ENCODE measurements at places on chromosomes 4 and X.
A peak's percentile ranks its signal among the peaks of the same experiment; 100 is the strongest.

GRCh38 chr4:80153874-80154544, 43.3 kb upstream of the PRDM8 start:
- peaks cover 15% of the 10 kb centered on the region for H3K4me1 ChIP-seq
- no peaks in the 10 kb centered on the region for H3K27me3 ChIP-seq
- H3K4me3 ChIP-seq = no peak overlapping the region
- ATAC-seq = peak; percentile 53
- H3K36me3 ChIP-seq = peaks cover 6% of the 10 kb centered on the region
- peak overlapping the region; percentile 67 for H3K27ac ChIP-seq

- no peaks in the 10 kb centered on the region for H3K4me1 ChIP-seq
- no peak overlapping the region for H3K27ac ChIP-seq
- H3K27me3 ChIP-seq = no peaks in the 10 kb centered on the region
- H3K4me3 ChIP-seq = no peak overlapping the region
- no peak for ATAC-seq
Measured at GRCh38 chr4:158002173-158002572, 170.7 kb downstream of the GASK1B start.

- no peaks in the 10 kb centered on the region for H3K4me1 ChIP-seq
- H3K27me3 ChIP-seq = no peaks in the 10 kb centered on the region
- H3K27ac ChIP-seq = no peak overlapping the region
- ATAC-seq = no peak
Measured at GRCh38 chr4:100289946-100290345, 99.7 kb upstream of the DDIT4L start.

- H3K4me3 ChIP-seq = no peak overlapping the region
- no peaks in the 10 kb centered on the region for H3K4me1 ChIP-seq
- ATAC-seq = no peak
- H3K36me3 ChIP-seq = no peaks in the 10 kb centered on the region
- H3K27me3 ChIP-seq = no peaks in the 10 kb centered on the region
- no peak overlapping the region for H3K27ac ChIP-seq
Measured at GRCh38 chrX:139113708-139114107, 402.2 kb upstream of the FGF13 start.

- no peaks in the 10 kb centered on the region for H3K36me3 ChIP-seq
- H3K4me1 ChIP-seq = peaks cover 19% of the 10 kb centered on the region
- peak; percentile 52 for ATAC-seq
- no peak overlapping the region for H3K4me3 ChIP-seq
Measured at GRCh38 chr4:77615153-77615552, 9.5 kb downstream of the CXCL13 start.

- no peak for ATAC-seq
- no peaks in the 10 kb centered on the region for H3K36me3 ChIP-seq
- no peak overlapping the region for H3K27ac ChIP-seq
- no peaks in the 10 kb centered on the region for H3K27me3 ChIP-seq
- no peak overlapping the region for H3K4me3 ChIP-seq
- no peaks in the 10 kb centered on the region for H3K4me1 ChIP-seq
Measured at GRCh38 chr4:124290678-124291077, 421.9 kb downstream of the ANKRD50 start.

GRCh38 chrX:38006778-38007177, 425 bp downstream of the SYTL5 start:
- peaks cover 7% of the 10 kb centered on the region for H3K4me1 ChIP-seq
- no peak overlapping the region for H3K4me3 ChIP-seq
- H3K27ac ChIP-seq = no peak overlapping the region
- H3K27me3 ChIP-seq = no peaks in the 10 kb centered on the region
- no peaks in the 10 kb centered on the region for H3K36me3 ChIP-seq

DNA sequence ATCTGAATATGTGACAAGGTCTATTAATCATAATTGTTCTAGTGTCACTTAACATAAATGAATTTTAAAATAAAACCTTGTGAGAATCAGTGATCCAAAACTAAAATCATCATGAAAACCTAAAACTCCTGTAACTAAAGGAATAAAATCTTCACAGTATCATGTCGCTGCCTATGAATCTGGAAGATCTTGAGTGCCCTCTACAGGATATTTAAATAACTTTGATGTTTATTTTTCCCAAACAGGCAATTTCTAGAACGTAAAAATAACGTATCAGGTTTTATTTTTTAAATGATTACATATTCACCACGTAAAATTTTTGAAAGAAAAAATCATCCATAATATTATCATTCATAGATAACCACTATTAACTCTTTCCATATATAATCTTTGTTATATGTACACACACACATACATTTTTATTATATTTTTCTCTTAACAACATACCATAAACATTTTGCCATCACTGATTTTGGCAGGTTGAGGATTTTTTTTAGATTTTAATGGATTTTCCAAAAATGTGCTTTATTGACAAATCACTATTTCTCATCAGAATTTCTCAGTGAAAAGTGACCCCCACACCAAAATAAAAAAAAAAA, 79.6 kb downstream of the COMMD8 start:
- no peak overlapping the region for H3K27ac ChIP-seq
- H3K4me3 ChIP-seq = no peak overlapping the region
- no peak for ATAC-seq
- no peaks in the 10 kb centered on the region for H3K27me3 ChIP-seq
- H3K36me3 ChIP-seq = no peaks in the 10 kb centered on the region

DNA sequence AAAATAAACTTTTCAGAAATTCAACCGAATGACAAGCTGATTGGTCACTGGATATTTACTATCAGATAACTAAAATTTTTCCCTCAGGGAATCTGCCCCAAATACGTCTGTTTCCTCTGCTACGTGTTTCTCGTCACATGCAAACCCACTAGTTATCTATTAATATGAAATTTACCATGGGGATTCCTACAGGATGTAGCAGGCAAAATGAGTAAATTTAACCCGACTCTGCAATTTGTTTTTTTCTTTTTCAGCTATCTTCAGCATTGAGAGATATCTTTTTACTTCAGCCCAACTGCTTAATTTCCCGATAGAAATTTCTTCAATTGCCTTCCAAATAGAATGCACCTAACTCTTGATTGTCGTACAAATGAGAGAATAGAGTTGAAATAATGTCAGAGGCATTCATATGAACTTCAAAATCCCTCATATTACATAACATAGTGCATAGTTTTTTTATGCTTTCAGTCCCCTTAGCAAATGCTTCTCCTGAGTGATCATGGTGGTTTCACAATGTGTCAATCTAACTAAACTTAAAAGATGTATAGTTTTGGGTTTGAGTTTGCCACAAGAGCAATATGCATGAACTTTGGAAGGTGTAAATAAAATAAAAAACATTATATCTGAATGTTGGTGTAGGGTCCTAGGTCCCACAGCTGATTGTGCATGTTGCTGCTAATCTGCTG, 913.1 kb upstream of the GRIA3 start:
- no peaks in the 10 kb centered on the region for H3K4me1 ChIP-seq
- ATAC-seq = no peak
- no peak overlapping the region for H3K4me3 ChIP-seq
- no peaks in the 10 kb centered on the region for H3K27me3 ChIP-seq

DNA sequence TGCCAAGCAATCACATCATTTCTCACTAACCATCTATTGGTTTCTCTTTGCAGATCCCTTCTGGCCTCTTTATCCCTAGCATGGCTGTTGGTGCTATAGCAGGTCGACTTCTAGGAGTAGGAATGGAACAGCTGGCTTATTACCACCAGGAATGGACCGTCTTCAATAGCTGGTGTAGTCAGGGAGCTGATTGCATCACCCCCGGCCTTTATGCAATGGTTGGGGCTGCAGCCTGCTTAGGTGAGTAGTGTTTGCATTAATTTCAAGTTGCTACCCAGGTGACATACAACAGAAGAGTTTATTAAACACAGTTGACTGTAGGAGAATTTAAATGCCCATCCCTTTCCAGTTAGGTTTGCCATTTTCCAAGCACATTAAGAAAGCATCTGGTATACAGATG, 112.2 kb downstream of the AKAP4 start:
- peaks cover 10% of the 10 kb centered on the region for H3K4me1 ChIP-seq
- peaks cover 31% of the 10 kb centered on the region for H3K36me3 ChIP-seq
- no peaks in the 10 kb centered on the region for H3K27me3 ChIP-seq
- H3K27ac ChIP-seq = no peak overlapping the region
- no peak for ATAC-seq

DNA sequence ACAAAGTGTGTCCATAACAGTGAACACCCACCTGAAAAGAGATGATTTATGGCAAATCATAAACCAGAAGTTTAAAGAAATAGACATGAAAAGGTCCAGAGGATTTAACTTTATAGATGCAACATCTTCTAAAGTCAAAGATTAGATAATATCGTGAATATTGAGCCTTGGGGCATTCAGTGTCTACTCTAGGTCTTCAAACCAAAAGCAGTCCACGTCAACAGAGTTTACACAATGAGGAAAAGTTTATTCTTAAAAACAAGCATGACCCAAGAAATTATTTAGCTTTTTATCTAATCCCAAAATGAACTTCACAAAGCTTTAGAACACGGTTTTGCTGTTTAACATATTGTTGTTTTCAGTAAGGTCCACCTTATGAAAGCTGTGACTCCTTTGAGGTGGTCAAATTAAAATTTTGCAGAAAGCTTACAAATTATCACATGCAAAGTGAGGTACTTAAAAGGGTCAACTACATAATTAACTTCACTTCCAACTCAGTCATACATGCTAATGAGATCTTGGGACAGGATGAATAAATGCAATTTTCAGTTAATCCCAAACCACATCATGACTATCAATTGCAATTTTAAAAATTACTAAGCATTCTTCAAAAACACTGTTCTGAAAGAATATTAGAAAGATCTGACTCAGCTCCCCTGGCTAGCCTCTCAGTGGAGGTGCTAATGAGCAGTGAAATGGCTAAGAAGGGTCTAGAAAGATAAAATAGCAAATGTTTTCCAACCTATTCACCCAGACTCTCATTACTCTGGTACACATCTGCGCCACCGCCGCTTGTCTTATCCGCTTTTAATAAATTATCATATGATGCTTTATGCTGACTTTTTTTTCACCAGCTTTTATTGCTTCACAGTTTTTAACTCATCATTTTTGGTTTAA, 92.4 kb upstream of the WDR17 start:
- H3K36me3 ChIP-seq = no peaks in the 10 kb centered on the region
- H3K27me3 ChIP-seq = no peaks in the 10 kb centered on the region
- no peak for ATAC-seq
- peaks cover 6% of the 10 kb centered on the region for H3K4me1 ChIP-seq

- peaks cover 67% of the 10 kb centered on the region for H3K27me3 ChIP-seq
- no peak for ATAC-seq
- H3K4me3 ChIP-seq = no peak overlapping the region
- H3K27ac ChIP-seq = no peak overlapping the region
Measured at GRCh38 chr4:7770224-7771050, 169.2 kb downstream of the AFAP1 start.

GRCh38 chr4:107379054-107379869, 340.8 kb downstream of the PAPSS1 start:
- H3K4me1 ChIP-seq = no peaks in the 10 kb centered on the region
- ATAC-seq = no peak

GRCh38 chrX:2698604-2699003, 7.5 kb downstream of the CD99 start:
- peaks cover 25% of the 10 kb centered on the region for H3K36me3 ChIP-seq
- no peaks in the 10 kb centered on the region for H3K27me3 ChIP-seq
- ATAC-seq = no peak
- peak overlapping the region; percentile 87 for H3K27ac ChIP-seq
- H3K4me3 ChIP-seq = peak overlapping the region; percentile 10
